ENCODE measurements at places on chromosomes 13 and 19.

GRCh38 chr13:65808061-65808460 lies 1422.1 kb downstream of the PCDH9 start:
- DNase-seq = no peak

GRCh38 chr13:90068658-90069057 lies 1278.8 kb upstream of the MIR17HG start:
- peak; percentile 62 for DNase-seq

- DNase-seq = no peak
Measured at GRCh38 chr19:3977242-3978143, 6.6 kb upstream of the DAPK3 start.

DNA sequence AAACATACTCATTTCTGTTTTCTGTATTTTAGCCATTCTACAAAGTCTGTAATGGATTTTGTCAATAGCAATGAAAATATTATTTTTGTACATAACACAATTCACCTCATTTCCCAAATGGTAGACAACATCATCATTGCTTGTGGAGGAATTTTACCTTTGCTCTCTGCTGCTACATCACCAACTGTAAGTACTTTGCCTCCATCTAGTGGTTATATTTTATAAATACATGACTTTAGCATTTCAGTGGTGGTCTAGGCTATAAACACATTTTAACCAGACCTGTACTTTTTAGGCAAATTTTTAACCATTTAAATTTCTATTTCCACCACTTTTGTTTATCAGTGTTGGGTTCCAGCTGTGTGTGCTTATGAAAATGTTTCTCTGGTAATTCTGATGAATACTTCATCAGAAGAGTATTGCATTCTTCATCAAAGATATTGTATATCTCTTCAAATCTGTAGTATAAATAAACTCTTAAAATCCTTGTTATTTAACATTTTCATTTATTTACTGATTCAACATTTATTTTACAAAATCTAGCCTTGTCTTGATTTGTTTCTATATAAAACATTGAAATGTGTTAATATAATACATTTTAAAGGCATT lies 222.4 kb downstream of the NBEA start:
- DNase-seq = peak; percentile 69

GRCh38 chr19:418761-419671 lies 10.1 kb upstream of the C2CD4C start:
- DNase-seq = no peak

DNA sequence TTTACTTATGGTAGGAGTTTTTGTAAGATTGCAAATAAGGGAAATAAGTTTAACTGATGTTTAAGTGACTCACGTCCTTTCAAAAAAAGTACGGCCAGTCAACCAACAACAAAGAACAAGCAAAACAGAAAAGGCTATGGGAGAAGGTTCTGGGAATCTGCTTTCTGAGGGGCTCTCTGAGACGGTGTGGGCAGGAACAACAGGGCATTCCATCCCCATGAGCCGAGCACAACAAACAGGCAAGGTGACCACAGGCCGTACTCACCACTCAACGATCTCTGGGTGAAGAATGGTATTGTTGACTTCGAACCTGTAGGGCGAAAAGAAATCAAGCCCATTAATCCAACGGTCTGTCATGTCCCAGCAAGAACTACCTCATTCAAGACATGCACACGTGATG lies 43.8 kb downstream of the PEPD start:
- no peak for DNase-seq

GRCh38 chr19:10398819-10399218 lies 4.5 kb downstream of the CDC37 start:
- no peak for DNase-seq

DNA sequence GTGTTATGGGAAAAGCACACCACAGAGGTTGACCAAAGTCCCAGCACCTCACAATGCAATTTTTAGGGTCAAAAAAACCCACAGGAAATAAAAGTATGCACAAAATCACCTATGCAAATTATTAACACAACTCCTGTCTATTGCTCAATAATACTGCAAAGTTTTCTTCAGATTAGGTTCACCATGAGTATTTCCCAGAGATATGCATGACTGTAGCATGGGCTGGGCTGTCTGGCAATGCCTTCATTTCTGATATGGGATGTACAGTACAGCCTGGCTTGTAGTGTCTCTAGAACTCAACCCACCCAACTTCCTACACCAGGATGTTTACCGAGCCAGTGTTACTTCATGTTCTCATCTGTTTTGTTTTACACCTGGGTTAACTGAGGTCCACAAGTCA lies 698.7 kb upstream of the ARGLU1 start:
- no peak for DNase-seq

DNA sequence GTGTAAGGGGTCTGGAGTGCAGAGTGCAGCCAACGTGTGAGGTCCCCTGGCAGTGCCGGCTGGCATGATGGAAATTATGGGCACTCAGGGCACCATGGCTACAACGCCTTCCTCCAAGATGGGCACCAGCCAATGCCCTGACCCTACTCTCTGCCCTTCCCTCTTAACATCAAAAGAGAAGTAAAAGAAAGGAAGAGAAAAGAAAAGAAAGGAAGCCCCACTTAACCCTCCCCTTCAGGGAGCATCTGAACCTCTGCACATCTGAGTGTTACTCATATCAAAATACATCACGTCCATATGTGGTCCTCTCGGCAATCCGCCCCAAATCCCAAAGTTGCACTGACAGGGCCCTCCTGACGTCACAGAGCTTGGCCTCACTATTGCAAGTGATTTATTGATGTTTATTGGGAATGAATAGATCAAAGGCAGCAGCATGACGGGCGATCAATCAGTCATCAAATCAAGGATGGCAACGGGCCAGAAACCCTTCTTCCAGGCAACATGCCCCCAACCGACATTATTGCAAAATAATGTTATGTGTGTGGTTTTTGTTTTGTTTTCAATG lies 1.3 kb downstream of the TSHZ3 start:
- DNase-seq = no peak

GRCh38 chr13:91142572-91142971 lies 204.9 kb upstream of the MIR17HG start:
- DNase-seq = no peak

DNA sequence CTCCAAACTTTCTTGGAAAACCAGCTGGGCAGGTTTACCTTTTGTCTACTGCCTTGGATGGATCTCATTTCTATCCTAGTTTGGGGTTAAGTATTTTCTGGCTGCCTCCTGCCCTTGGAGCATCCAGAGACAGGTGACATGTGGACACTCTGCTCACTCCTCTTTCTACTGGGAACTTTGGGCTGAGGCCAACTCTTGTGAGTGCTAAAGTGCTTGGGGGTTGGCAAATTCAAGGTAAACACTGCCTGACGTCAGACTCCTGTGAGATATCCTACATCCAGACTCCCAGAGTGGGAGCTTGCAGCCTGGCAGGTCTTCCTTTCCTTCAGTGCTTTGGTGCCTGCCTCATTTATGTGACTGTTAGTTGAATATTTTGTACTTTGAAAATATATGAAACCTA lies 388.1 kb downstream of the KCNRG start:
- DNase-seq = no peak

DNA sequence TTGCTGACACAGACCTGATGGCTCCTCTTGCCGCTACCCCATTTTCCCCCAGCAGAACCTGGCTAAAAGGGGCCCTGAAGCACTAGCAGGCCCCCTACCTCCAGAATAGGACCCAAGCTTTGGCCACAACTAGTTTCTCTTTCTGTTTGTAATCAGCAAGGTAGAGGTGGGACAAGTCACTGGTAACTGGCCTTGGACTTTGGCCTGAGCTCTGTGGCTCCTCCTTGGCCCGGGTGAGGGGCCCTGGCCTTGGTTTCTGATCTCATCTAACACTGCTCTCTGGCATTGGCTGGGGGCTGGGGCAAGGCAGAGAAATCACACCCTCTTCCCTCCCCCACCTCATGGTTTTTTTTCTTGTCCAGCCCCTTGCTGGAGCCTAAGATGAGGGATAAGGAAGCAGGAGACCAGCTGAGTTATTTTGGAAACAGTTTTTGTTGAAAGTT lies 2.1 kb downstream of the CALM3 start:
- DNase-seq = peak; percentile 91

- DNase-seq = peak; percentile 89
Measured at GRCh38 chr19:4524808-4525562, 6.7 kb upstream of the PLIN4 start.

GRCh38 chr19:45934551-45935230 lies 20.1 kb upstream of the NANOS2 start:
- peak; percentile 28 for DNase-seq

DNA sequence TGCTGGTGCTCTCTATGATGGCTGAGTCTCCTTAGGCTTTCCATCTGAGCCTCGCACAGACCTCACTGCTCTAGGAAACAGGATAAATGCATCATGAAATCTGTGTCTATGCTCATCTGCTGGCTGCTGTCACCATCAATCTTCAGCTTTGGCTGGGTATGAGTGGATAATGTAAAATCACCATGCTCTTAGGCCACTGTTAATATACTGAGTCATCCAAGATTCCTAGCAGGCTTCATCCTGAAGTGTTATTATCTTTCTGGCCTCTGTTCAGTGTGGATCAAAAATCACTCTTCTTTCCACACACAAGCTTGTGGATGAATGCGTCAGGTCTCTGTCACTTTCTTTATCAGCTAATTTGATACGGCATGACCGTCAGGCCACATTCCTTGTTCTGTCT lies 317.4 kb downstream of the NALCN start:
- no peak for DNase-seq

GRCh38 chr13:110471156-110471832 lies 90.2 kb downstream of the RAB20 start:
- DNase-seq = no peak

GRCh38 chr19:8811315-8812172 lies 20.6 kb downstream of the ZNF558 start:
- peak; percentile 50 for DNase-seq

GRCh38 chr13:40072663-40073120 lies 417.2 kb downstream of the COG6 start:
- no peak for DNase-seq

DNA sequence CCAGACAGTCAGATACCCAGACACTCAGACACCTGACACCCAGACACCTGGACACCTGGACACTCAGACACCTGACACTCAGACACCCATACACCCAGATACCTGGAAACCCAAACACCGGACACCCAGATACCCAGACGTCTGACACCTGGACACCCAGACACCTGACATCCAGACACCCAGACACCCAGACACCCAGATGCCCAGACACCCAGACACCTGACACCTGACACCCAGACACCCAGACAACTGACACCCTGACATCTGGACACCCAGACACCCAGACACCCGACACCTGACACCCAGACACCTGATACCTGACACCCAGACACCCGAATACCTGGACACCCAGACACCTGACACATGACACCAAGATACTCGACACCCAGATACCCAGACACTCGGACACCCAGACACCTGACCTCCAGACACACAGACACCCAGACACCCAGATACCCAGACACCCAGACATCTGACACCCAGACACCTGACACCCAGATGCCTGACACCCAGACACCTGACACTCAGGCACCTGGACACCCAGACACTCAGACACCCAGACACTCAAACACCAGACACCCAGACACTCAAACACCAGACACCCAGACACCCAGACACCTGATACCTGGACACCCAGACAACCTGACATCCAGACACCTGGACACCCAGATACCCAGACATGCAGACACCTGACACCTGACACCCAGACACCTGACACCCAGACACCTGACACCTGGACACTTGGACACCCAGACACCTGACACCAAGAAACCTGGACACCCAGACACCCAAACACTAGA lies 19.1 kb downstream of the C19orf12 start:
- no peak for DNase-seq

- no peak for DNase-seq
Measured at GRCh38 chr19:934865-935479, 9.1 kb downstream of the ARID3A start.

- no peak for DNase-seq
Measured at GRCh38 chr13:42533336-42533591, 40.7 kb upstream of the TNFSF11 start.

GRCh38 chr19:30093966-30094755 lies 152.1 kb downstream of the URI1 start:
- no peak for DNase-seq

DNA sequence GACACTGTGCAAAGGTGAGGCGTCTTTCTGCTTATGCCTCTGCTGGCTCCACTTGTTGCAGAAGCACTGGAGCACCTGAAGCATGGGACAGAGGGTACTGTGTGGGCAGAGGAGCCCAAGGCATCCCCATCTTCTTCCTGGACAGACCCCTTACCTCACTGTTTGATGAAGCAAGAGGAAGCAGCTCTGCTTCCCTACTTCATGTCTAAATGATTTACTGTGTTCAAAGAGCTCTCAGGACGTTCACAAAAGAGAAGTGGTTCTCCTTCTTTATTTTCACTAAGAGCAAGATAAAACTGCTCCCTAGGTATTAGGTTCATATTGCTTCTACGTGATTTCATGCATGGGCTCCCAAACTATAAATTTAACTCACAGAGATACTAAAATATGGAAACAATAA lies 1635.4 kb upstream of the SLC10A2 start:
- DNase-seq = no peak

DNA sequence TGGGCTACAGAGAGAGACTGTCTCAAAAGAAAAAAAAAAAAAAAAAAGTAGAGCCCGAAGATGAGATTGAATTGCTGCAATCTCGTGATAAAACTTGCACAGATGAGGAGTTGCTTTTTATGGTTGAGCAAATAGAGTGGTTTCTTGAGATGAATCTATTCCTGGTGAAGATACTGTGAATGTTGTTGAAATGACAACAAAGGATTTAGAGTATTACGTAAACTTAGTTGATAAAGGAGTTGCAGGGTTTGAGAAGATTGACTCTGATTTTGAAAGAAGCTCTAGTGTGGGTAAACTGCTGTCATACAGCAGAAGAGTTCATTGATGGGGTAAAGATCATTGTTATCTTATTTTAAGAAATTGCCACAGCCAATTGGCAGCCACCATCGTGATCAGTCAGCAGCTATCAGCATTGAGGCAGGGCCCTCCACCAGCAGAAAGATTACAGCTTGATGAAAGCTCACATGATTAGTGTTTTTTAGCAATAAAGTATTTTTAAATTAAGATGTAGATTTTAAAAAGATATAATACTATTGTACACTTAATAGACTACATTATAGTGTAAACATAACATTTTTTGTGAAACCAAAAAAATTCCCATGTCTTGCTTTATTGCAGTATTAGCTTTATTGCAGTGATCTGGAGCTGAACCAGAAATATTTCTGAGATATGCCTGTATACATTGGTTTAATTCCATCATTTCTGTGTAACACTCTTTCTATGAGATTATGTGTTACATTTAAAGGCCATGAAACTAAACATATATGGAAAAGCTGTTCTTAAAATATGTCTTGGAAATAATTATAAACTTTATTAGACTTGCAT lies 43.1 kb downstream of the ZMYM2 start:
- DNase-seq = peak; percentile 64

- DNase-seq = peak; percentile 17
Measured at GRCh38 chr13:23707674-23708073, 137.5 kb downstream of the TNFRSF19 start.

GRCh38 chr13:91491980-91492379 lies 93.6 kb downstream of the GPC5 start:
- no peak for DNase-seq

GRCh38 chr13:44668688-44669087 lies 92.6 kb upstream of the TSC22D1 start:
- no peak for DNase-seq
